ENCODE measurements at places on chromosomes 7 and 10. TPM values are rescaled to one million over a fixed set of nuclear protein-coding genes. Genes with fewer than 3 reads are reported as not detected.

Gene LAMB1
- total RNA-seq: 182 TPM

Gene PRKAR2B
- 3.7 TPM for total RNA-seq

Gene ZNF239
- 2.4 TPM for total RNA-seq

Gene PNLIPRP2
- total RNA-seq: 0.09 TPM

Gene RASA4B
- total RNA-seq: 0.89 TPM

Gene APBB1IP
- 11.1 TPM for total RNA-seq

Gene ANAPC16
- total RNA-seq: 80.9 TPM

Gene TET1
- 0.46 TPM for total RNA-seq

Gene CNPY1
- total RNA-seq: not detected

Gene ZNF92
- 5.0 TPM for total RNA-seq

All from A549 treated with CpdA at 1 μM for 4 hours (cell line).